ENCODE measurements at places on chromosomes 16 and 17. TPM values are rescaled to one million over a fixed set of nuclear protein-coding genes. Genes with fewer than 3 reads are reported as not detected.

Gene SLC6A2
- polyA plus RNA-seq, result not detected

Gene B9D1
- polyA plus RNA-seq, result 23.5 TPM

Gene TBC1D28
- not detected for polyA plus RNA-seq

Gene TMEM114
- not detected for polyA plus RNA-seq

- peak; percentile 37 for DNase-seq
Observed at GRCh38 chr16:13982451-13982850, 62.5 kb downstream of the ERCC4 start.

GRCh38 chr17:33854596-33854995, 400.5 kb upstream of the CCL2 start:
- no peak for DNase-seq

DNA sequence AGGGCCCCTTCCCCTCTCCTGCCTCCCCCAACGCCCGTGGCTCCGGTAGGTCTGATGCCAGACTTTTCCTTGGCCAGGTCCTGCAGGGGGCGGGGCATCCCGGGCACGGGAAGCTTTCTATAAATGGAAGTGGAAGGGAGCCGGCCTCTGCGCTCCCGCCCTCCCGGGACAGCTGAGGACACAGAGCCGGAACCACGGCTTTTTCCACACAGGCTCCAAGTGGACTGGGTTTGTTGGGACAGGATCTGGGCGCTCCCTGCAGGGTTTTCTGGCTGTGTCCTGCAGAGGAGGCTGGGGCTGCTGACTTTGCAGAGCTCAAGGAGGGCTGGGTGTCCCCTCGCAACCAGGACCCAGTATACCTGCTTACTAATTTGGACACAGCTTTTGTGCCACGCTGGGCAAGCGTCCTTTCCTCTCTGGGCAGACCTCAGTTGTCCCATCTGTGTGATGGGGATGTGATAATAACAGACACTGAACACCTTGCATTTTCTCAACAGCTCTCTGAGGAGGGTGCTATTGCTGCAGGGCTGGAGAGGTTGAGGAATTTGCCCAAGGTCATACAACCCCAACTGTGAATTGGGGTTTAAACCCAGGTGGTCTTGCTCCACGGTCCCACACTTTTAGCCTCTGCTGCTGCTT, 1.8 kb downstream of the TNS4 start:
- peak; percentile 68 for DNase-seq

- DNase-seq, result no peak
Observed at GRCh38 chr17:73720187-73720834, 76.1 kb upstream of the SDK2 start.
